AG08396 (cell line): ENCODE measurements at places on chromosomes 13 and 19.

DNA sequence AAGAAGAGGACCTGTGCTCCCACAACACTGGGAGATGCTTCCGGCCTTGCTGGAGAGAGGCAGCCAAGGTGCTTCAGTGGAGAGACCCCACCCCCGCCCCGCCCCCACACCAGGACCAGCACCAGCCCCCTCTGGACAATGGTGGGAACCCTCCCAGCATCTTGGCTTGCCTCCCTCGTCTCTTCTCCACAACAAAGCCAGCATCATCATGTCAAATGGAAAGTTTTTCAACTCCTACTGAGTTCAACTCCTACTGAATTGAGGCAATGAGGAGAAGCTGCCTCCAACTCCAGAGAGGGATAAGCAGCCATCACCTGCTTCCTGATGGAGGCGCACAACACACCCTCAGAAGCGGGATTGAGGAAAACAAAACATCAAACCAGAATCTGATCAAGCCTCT is 12.8 kb downstream of the DEDD2 start:
- no peak for DNase-seq

GRCh38 chr13:98467263-98467985 is 109.5 kb downstream of the STK24 start:
- DNase-seq: no peak

DNA sequence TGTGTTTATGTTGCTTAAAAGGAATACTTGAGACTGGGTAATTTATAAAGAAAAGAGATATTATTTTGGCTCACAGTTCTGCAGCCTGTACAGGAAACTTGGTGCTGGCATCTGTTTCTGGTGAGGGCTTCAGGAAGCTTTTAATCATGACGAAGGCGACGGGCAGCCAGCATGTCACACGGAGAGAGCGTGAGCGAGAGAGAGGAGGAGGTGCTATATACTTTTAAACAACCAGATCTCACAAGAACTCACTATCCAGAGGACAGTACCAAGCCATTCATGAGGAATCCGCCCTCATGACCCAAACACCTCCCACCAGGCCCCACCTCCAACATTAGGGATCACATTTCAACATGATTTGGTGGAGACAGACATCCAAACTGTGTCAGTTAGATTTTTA is 163.4 kb upstream of the TSC22D1 start:
- no peak for DNase-seq

GRCh38 chr13:103618151-103618550 is 551.9 kb upstream of the SLC10A2 start:
- DNase-seq: no peak

GRCh38 chr13:22081430-22081829 is 410.6 kb downstream of the FGF9 start:
- DNase-seq: no peak

- DNase-seq: no peak
Measured at GRCh38 chr19:21590867-21591266, 85.5 kb downstream of the ZNF429 start.

DNA sequence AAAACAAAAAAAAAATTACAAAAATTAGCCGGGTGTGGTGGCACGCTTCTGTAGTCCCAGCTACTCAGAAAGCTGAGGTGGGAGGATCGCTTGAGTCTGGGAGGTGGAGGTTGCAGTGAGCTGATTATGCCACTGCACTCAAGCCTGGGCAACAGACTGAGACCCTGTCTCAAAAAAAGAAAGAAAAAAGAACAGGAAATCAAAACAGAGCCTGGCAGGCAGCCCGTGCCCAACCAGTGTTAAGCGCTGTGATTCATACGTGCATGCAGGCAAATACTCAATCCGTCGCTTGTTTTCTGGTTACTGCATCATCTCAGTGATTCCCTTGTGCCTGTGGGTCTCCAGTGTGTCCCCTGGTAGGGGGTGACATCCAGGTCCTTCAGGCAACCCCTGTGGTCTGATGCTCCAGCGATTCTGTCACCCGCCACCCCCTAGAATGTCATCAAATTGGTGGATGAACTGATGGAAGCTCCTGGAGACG is 18.1 kb downstream of the DDX39A start:
- DNase-seq: no peak

DNA sequence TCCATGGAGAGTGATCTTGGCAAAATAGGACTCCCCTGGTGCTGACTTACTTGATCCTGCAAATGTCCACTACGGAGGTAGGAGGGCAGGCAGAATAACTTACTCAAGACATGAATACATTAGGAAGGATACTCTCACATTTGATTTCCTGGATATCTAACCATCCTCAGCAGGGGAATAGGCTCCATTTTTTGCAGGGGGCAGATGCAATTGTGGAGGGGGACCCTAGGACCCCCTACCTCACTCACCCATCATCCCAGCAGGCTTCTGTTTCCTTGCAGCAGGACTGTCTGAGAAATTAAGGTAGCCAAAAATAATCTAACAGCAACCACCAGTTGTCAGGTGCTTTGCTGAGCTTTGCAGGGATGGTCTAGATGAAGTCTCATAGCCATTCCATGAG is 482.0 kb downstream of the ZNF536 start:
- DNase-seq: no peak

DNA sequence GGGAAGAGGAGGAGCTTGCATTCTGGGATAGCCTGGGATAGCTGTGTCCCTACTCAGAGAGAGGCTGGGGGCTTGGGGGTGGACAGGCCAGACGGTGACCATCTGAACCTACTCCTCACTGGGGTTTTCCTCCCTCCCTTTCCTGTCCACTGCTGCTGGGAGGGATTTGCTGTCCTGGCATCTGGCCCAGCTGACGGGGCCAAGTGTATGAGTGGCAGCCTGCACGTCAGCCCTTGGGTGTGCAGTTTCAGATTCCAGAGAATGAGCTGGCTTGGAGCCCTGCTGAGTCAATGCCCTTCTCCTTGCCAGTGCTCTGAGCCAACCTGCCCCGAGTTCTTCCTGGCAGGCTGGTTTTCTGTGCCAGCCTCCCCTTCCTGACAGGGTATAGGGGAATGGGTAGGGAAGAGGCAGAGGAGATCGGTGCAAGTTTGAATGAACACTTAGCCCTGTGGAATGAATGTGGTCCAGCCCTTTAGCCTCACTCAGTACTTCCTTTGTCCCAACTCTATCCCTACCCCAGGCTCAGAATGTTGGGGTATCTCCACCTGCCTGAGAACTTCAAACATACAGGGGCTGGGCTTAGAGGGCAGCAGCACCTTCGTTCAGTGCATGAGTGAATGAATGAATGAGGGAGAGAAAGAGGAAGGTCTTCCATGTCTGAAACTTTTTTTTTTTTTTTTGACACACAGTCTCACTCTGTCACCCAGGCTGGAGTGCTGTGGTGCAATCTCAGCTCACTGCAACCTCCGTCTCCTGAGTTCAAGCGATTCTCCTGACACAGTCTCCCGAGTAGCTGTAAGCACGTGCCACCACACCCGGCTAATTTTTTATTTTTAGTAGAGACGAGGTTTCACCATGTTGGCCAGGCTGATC is 1.8 kb upstream of the ANGPTL4 start:
- peak; percentile 93 for DNase-seq

GRCh38 chr13:34506796-34507195 is 435.3 kb upstream of the NBEA start:
- no peak for DNase-seq

DNA sequence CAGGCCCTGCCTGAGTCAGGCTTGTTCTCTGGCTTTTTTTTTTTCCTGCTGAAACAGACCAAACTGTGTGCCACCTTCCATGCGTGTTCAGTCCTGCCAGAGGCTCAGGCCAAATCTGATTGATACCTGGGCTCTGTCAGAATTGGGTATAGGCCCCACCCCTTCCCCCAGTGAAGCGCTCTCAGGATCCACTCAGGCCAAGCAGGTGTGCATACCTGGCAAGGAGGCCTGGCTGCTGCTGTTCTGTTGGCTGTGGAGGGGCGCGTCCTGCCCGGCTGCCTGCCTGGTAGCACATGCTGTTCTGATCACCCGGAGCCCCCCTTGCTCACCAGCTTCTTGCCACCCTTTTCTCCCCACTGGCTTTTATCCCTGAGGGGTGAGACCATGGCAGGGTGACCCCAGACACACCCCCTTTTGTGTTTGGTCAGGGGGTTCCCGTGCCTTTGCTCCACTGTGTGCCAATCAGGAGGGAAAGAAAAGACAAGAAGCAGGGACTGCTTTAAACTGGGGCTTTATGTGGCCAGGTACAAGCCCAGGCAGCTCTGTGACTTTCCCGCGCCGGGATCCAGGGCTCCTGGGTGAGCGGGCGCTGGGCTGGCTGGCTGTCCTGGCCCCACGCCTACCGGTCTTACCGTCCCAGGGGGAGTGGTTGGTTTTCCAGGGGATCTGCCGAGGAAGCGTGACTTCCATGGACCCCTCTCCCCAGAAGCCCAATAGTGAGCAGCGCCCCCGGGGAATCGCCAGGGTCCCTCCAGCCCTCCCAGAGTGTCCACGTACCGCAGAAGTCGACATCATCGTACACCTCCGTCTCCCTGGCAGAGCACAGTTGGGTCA is 12.7 kb downstream of the PRAM1 start:
- DNase-seq: no peak

DNA sequence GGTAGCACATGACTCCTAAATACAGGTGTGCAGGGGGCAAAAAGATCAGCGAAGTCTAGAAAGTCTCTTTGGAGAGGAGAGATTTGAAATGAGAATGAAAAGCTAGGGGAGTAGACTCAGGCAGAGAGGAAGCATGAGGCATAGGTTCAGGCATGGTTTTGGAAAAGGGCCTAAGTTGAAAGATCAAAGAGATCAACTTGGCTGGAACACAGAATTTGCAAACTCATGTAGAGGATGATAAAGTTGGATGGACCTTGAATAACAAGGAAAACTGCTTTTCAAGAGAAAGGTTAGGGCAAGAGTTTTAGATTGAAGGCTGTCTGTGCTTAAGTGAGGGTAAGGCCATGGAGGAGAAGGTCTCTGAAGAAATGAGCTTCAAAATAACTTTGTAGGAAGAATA is 47.4 kb upstream of the UBAC2 start:
- DNase-seq: no peak

DNA sequence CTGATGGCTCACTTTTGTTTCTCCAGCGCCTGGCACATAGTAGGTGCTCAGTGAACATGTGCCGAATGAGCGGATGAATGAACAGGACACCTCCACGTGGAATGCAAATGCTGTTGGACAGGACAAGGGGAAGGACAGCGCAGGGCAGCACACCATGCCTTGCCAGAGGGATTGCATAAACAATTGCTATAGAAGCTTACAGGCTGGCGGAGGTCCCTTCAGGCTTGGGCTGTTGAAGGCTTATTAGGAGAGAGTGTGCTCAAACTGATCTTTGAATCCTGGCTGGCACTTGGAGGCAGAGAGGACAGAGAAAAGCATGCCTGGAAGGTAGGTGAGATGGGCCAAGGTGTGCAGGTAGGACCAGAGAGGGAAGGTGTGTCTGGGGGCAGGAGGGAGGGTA is 35.9 kb upstream of the ZNF536 start:
- no peak for DNase-seq

DNA sequence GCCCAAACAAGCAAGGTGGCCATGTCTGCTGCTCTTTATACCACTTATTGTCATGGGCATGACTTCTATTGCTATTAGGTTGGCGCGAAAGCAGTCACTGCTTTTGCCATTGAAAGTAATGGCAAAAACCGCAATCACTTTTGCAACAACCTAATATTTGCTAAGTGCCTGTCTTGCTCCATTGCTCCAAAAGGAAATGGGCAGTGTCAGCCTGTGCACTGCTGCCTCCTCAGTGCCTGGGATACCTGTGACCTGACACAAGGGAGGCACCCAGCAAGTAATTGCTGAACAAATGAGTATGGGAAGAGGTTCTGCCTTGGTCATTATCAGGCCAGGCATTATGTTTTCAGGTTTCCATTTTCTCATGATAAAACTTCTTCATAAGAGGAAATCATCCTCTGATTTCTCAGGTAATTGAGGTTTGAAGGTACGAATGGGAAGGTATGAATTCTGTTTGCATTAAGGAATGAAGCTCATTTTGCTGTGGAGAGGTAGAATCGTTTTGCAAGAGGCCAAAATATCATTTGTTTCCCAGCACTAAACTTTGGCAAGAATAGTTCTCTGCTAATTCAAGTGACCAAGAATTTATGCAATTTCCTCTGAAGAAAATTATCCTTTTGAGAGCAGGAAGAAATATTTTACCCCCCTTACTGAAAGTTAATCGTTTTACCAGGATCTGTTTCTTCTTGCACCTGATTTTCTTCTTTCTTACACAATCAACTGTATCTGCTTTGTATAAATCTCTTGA is 128.4 kb upstream of the SPRY2 start:
- no peak for DNase-seq

DNA sequence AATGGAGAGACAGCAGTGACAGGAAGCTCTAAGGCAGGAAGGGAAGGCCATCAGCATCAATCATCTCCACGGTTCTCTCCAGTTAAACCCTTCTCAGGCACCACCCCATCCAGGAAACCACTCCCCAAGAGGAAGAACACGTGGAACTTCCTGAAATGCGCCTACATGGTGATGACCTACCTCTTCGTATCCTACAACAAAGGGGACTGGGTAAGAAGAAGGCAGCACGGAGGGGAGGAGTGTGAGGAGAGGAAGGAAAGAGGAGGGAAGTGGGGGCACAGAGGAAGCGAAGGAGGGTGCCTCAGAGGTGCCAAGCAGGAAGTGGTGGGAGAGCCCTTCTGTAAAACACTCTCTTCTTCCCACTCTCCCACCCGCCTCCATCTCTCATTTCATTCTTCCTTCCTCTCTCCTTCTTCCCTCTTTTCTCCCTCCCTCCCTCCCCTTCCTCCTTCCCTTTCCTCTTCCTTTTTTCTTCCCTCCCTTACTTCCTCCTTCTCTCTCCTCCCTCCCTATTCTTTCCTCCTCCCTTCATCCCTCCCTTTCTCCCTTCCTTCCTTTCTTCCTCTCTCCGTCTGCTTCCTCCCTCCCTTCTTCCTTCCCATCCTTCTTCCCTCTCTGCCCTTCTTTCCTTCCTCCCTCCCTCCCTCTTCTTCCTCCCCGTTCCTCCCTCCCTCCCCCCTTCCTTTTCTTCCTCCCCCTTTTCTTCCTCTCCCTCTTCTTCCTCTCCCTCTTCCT is 12.6 kb downstream of the ZSCAN5A start:
- DNase-seq: no peak

GRCh38 chr19:19305696-19306095 is 14.6 kb downstream of the SUGP1 start:
- DNase-seq: peak; percentile 3

DNA sequence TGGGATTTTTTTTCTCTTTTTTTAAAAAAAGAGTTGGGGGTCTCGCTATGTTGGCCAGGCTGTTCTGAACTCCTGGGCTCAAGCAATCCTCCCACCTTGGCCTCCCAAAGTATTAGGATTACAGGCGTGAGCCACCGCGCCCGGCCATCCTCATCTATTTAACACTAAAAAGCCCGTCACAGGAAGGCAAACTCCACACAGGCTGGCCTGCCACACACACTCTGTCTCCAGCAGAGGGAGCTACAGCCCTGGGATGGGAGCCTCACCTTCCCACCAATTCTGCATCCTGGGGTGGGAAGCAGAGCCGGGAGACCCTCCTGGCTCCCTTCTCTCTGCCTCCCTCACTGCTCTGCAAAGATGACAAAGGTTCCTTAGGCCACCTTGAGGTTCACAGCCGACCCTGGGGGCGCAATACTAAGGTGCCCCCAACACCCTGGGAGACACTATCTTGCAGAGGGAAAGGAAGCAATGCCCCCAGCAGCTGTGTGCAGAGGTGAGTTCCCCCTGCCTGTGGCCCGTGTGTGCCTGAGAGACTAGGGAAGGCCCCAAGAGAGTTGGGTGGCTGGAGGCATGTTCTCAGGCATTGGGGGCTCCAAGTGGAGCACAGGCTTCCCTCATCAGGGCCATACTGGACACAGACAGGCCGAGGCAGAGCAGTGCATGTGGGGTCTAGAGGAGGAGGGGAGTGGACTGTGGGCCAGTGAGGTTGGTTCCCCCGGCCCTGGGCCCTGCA is 27.4 kb upstream of the TIMM44 start:
- DNase-seq: peak; percentile 73

GRCh38 chr13:46170687-46171086 is 11.3 kb downstream of the LCP1 start:
- no peak for DNase-seq

GRCh38 chr19:21603431-21604231 is 98.2 kb downstream of the ZNF429 start:
- no peak for DNase-seq
